Myocyte (in vitro differentiated cells): ENCODE measurements at places on chromosomes 12 and 14.

GRCh38 chr14:105358140-105358846 is 40.0 kb upstream of the TEX22 start:
- no peak for DNase-seq

GRCh38 chr14:104977008-104977680 is 1.0 kb downstream of the AHNAK2 start:
- no peak for DNase-seq

DNA sequence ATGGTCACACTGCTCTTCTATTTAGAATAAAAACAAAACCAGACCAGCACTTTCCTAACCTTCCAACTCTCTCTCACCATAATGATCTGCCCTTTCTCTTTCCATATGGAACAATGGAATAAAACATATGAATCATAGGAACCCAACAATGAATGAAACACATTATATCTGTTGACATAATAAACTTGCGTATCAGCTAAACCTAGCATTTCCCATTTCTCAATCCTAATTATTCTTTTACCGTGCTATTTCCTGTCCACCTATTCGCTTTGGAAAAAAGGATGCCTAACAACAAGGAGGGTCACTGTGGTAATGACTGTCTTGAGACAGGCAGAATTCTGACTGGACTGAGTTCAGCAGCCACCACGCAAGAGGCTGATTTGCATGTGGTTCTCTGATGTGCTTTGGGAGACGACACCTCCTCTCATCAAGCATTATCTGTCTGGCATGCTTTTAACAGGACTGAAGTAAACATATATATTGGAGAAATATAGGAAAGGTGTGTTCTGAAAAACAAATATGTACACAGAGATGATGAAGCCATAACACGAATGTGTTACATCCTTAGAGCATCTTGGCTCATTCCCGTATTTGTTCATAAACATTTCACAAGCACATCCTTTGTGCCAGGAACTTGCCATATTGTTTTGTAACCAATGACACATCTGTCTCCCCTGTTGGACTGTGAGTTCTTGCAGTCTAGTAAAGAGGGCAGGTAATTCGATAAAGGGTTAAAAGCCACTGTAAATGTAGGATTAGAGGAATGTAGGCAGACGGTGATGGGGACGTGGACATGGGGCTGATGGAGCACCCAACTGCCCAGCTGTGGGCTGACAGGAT is 87.7 kb downstream of the PTPRB start:
- DNase-seq: no peak

DNA sequence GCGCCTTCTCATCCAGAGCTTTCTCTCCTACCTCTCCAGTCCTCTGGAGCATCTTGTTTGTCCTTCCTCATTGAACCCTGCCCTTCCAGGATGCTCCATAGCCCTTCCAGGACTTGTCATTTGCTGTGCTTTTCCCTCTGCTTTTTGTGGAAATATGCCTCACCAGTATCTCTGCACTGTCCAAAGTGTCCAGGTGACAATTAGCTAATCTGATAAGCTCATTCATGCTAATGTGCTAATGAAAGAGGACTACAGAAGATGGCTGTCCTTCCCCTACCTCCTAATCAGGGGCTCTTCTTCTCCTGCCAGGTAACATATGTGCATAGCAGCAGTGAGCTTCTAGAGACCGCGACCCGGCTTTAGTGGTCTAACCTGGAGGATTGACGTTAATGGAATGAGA is 58.4 kb upstream of the OTX2 start:
- DNase-seq: no peak

DNA sequence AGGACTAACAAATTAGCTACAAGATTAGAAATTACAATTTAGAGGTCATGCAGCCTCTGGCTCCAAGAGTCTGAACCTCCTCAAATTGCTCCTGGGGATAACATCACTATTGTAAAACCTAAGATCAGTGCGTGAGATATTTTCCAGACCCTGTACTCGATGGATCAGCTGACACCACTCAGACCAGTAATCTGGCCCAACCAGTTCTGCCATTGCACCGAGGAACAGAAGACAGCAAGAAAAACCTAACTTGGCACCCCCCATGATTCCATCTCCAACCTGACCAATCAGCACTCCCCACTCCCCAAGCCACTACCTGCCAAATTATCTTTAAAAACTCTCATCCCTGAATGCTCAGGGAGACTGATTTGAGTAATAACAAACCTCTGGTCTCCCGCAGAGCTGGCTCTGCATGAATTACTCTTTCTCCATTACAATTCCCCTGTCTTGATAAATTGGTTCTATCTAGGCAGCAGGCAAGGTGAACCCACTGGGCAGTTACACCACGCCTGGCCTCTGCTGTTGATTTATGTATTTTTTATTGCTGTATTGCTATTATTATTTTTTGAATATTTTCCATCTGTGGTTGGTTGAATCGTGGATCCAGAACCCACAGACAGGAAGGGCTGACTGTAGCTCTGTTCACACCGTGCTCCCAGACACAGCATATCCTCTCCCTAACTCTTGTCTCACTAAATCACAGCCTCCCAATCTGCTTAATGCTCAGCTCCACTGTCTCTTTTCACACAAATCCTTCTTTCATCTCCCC is 9.2 kb downstream of the HEBP1 start:
- no peak for DNase-seq
